ENCODE measurements at places on chromosomes 11 and 22. TPM values are rescaled to one million over a fixed set of nuclear protein-coding genes. Genes with fewer than 3 reads are reported as not detected.

DNA sequence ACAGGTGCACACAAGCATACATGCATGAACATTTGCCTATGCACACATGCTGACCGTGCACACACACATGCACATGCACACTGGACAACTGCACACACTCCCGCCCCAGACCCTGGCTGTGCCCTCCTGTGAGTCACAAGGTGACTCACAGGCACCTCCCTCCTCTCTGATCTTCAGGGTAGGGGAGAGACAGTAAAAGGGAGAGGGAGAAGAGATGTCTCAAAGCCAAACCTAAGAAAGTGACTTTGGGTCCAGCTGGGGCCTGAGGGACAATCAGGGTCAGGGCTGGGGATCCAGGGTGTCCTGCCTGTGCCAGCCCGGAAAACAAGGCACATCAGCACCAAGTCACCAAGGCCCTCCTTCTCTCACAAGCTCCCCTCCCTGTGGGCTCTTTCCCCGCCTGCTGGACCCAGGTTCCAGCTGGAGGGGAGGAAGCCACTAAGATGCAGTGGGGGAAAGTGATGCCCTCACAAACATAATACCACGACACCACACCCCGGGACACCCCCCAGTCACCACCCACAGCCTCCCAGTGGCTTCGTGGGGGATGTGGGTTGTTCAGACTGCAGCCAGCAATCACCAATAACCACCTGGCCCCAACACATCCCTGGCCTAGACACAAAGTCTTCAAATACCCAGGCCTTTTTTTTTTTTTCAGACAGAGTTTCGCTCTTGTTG, 39.3 kb downstream of the PDGFB start:
- H3K27me3 ChIP-seq, result no peaks in the 10 kb centered on the region
- DNase-seq, result no peak
- peaks cover 7% of the 10 kb centered on the region for H3K4me1 ChIP-seq
- H3K4me3 ChIP-seq, result no peak overlapping the region
- no peak overlapping the region for H3K27ac ChIP-seq

DNA sequence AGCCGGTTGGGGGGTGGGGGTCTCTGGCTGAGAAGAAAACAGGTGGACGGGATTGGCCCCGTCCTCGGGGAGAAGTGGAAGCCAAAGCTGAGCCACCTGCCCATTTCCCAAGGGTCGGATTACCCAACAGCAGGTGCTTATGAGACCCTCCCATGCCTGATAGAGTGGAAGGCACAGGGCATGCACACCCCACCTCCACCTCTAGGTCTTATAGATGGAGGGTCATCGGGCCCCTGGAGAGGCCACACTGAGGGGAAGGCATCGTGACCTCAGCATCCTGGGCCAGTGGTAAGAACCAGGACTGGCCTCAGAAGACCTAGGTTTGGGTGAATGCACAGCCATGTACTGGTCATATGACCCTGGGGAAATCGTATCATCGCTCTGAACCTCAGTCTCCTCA, 85.9 kb downstream of the BUD13 start:
- no peak for DNase-seq
- no peaks in the 10 kb centered on the region for H3K36me3 ChIP-seq
- peaks cover 14% of the 10 kb centered on the region for H3K4me1 ChIP-seq

- DNase-seq, result no peak
- H3K27ac ChIP-seq, result no peak overlapping the region
- H3K4me3 ChIP-seq, result no peak overlapping the region
- H3K27me3 ChIP-seq, result peaks cover 8% of the 10 kb centered on the region
These were observed 5.6 kb downstream of the OTOG start for GRCh38 chr11:17552392-17553248.

The GAL3ST3 gene
- 9.7 TPM for total RNA-seq

DNA sequence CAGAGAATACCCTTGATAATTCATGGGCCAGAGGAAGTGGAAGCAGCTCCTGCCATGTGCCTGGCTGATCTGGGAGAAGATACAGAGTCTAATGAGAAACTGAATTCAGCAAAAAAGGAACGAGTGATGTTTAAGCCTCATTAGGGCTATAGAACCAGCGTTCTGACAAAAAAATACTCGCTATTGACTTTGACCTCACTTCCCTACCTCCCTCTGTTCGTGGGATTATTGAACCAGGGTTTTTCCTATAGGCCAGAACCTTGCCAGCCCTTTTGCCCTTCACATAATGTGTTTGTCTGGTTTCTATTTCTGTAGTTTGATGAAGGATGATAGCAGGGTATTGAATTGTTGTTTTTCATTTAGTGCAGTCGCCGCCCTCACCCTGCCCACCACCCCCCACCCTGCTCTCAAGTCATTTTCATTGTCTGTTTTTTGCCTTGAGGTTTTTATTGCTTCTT, 7.6 kb upstream of the RBFOX2 start:
- no peak for DNase-seq
- H3K4me1 ChIP-seq, result peaks cover 38% of the 10 kb centered on the region
- H3K4me3 ChIP-seq, result peak overlapping the region; percentile 54
- peak overlapping the region; percentile 10 for H3K27ac ChIP-seq

The CATSPERZ gene
- not detected for total RNA-seq

DNA sequence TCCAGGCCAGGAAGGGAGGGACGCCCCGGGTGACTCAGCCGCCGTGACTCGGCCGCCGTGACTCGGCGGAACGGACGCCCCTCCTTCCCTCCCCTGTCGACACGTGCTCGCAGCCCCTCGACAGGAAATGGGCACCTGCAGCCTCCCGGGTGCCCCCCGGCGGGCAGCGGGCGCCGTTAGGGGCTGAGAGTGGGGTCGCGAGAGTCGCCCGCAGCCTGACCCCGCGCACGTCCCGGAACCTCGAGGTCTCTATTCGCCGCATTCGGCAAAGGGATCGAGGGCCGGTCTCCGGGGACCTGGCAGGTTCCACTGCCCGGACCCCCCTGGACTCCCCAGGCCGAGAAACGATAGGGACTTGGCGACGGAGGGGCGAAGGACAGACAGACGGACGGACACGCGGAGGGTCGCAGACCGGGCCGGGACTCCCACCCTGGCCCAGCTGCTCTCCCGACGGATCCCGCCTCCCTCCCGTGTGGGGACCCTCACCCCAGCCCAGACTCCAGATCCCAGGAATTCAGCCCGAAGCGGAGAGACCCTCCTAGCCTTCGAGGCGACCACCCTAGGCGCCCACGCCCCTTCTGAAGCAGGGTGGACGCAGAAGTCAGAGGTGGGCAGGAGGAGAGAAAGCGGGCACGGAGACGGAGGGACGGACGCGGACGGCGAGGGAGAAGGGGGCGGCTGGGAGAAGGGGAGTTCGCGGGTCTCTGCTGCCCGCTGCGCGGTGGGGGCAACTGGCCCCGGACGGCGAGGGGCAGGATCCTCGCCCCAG, 648 bp downstream of the FOSL1 start:
- peaks cover 35% of the 10 kb centered on the region for H3K4me1 ChIP-seq
- no peaks in the 10 kb centered on the region for H3K36me3 ChIP-seq
- no peak for DNase-seq
- no peak overlapping the region for H3K27ac ChIP-seq

GRCh38 chr22:21866833-21867527, 465 bp downstream of the MAPK1 start:
- no peaks in the 10 kb centered on the region for H3K27me3 ChIP-seq
- no peaks in the 10 kb centered on the region for H3K36me3 ChIP-seq
- peak overlapping the region; percentile 94 for H3K27ac ChIP-seq

The KRTAP5-4 gene
- not detected for total RNA-seq

DNA sequence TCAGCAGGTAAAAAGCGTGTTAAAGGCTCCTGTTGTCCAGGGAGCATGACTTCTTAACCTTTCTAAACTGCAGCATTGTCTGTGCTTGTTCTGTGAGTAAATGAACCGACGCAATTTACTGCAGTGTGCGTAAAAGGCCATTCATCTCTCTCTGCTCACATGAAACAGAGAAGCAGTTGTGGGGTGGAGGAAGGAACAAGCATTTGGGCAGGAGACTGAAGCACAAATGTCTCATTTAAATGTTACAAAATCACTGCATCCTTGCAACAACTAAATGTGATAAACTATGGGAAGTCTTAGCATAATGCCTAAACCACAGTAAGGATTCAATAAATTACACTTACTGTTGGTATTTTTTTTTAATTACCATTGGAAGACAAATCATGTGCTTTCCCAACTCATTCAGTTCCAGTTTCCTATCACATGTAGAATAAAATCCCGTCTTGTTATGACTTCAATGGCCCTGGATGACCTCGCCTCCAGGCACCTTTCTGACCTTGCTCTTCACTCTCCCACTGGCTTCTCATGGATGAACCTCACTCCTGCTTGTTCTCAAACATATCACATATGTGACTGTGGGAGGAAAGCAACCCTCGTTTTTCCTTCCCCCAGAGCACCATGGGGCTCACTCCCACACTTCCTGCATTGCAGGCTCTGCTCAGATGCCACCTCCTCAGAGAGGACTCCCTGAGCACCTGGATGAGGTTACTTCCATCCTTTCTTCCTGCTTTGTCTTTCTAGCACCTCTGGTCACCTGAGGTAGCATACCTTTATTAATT, 21.6 kb upstream of the RFPL2 start:
- peaks cover 46% of the 10 kb centered on the region for H3K27me3 ChIP-seq
- H3K4me3 ChIP-seq, result no peak overlapping the region
- H3K27ac ChIP-seq, result no peak overlapping the region
- peaks cover 3% of the 10 kb centered on the region for H3K36me3 ChIP-seq
- DNase-seq, result no peak

The UPK2 gene
- total RNA-seq, result not detected

- H3K27ac ChIP-seq, result no peak overlapping the region
- H3K27me3 ChIP-seq, result no peaks in the 10 kb centered on the region
- DNase-seq, result no peak
These were observed 34.0 kb downstream of the TTC17 start for GRCh38 chr11:43392713-43393112.

The TTC36 gene
- 1.1 TPM for total RNA-seq

- H3K27me3 ChIP-seq, result peaks cover 3% of the 10 kb centered on the region
- H3K4me3 ChIP-seq, result peak overlapping the region; percentile 80
- DNase-seq, result no peak
- peaks cover 19% of the 10 kb centered on the region for H3K36me3 ChIP-seq
These were observed 1.8 kb downstream of the C11orf54 start for GRCh38 chr11:93743291-93743690.

- peaks cover 6% of the 10 kb centered on the region for H3K27me3 ChIP-seq
- H3K27ac ChIP-seq, result no peak overlapping the region
- H3K36me3 ChIP-seq, result no peaks in the 10 kb centered on the region
These were observed 1.4 kb downstream of the CCDC88B start for GRCh38 chr11:64341429-64341828.

- H3K27me3 ChIP-seq, result no peaks in the 10 kb centered on the region
- no peaks in the 10 kb centered on the region for H3K4me1 ChIP-seq
- peak overlapping the region; percentile 51 for H3K4me3 ChIP-seq
- DNase-seq, result no peak
- H3K27ac ChIP-seq, result no peak overlapping the region
These were observed 7.6 kb downstream of the SLC39A13 start for GRCh38 chr11:47415949-47416472.

- no peak overlapping the region for H3K4me3 ChIP-seq
- peak overlapping the region; percentile 50 for H3K27ac ChIP-seq
- DNase-seq, result no peak
- H3K27me3 ChIP-seq, result peaks cover 5% of the 10 kb centered on the region
- peaks cover 12% of the 10 kb centered on the region for H3K4me1 ChIP-seq
- no peaks in the 10 kb centered on the region for H3K36me3 ChIP-seq
These were observed 93.5 kb downstream of the CELSR1 start for GRCh38 chr22:46443850-46444389.

The CCDC116 gene
- 1.2 TPM for total RNA-seq

The BCR gene
- total RNA-seq, result 49.5 TPM

DNA sequence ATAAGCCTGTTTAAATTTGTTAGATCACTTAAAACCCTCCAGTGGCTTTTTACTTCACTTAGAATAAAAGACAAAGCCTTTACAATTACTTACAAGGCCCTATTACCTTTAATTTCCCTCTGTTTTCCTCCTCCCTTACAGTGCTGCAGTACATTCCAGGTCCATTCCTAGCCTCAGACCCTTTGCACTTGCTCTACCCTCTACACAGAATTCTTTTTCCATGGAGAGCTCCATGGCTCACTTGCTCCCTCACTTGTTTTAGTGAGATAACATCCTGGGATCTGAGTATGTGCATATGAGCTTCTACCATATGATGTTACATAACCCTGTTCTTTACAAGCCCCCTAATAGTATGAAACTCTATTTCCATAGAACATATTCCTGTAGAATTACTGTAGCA, 24.4 kb downstream of the ZNF214 start:
- no peak for DNase-seq
- H3K27ac ChIP-seq, result no peak overlapping the region
- H3K27me3 ChIP-seq, result no peaks in the 10 kb centered on the region
- no peaks in the 10 kb centered on the region for H3K4me1 ChIP-seq

The ZC3H12C gene
- 14.4 TPM for total RNA-seq

DNA sequence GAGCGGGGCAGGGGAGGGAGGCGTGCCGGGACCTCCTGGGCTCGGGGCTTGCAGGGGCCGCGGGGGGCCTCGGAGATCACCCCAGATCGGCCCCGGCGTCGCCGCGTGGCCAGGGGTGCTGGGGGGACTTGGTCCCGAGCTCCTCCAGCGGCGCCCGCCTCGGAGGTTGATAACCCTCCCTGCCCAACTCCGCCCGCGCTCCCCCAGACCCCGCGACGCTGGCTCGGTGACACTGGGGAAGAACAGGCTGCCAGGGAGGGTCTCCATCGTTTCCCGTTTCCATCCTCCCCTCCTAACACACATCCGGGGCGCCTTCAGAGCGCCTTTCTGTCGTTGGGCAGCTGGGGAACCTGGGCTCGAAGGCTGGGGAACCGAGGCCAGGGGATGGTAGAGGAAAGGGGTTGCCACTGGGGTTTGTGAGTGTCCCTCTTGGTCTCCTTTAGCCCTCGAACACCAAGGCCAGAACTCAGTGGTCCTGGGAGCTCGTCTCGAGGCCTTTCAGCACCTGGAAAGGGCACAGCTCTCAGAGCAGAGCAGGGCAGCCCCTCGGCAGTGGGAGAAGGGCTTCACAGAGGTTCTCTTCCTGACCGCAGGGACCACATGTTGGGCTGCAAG, 431 bp downstream of the SLC37A2 start:
- H3K27ac ChIP-seq, result no peak overlapping the region
- peak overlapping the region; percentile 60 for H3K4me3 ChIP-seq
- peaks cover 6% of the 10 kb centered on the region for H3K4me1 ChIP-seq
- peaks cover 61% of the 10 kb centered on the region for H3K27me3 ChIP-seq
- no peak for DNase-seq
- H3K36me3 ChIP-seq, result no peaks in the 10 kb centered on the region

The SLCO2B1 gene
- not detected for total RNA-seq

The FGF19 gene
- 0.34 TPM for total RNA-seq

The FERMT3 gene
- 2.8 TPM for total RNA-seq

DNA sequence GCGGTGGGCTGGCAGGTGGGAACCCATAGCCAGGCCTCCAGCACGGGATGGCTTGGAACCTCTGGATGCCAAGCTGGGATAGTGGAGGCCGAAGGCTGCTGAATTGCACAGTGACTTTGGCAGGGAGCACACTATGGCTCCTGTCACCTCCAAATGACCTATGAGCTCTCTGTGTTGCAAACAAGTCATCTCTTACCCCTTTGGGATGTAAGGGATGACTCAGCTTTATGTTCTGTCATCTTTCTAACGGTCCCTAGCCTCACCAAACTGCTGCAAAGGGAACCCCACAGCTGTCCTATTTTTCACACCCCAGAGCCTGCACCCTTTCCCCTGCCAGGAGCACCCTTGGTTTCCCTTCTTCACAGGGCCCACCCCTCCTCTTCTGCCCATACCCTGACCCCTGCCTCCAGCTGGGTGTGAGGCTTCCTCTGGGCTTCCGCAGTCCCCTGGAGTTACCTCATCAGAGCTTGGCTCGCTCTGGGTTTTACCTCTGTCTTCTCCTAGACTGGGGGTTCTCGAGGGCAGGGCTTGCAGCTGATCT, 2.7 kb upstream of the SCUBE1 start:
- H3K4me1 ChIP-seq, result peaks cover 12% of the 10 kb centered on the region
- H3K27me3 ChIP-seq, result peaks cover 67% of the 10 kb centered on the region
- no peaks in the 10 kb centered on the region for H3K36me3 ChIP-seq
- H3K4me3 ChIP-seq, result peak overlapping the region; percentile 49
- no peak for DNase-seq
- H3K27ac ChIP-seq, result no peak overlapping the region
